ENCODE measurements at places on chromosomes 1 and 21.

GRCh38 chr1:167832693-167833092 lies 81.2 kb downstream of the ADCY10 start:
- DNase-seq = no peak

DNA sequence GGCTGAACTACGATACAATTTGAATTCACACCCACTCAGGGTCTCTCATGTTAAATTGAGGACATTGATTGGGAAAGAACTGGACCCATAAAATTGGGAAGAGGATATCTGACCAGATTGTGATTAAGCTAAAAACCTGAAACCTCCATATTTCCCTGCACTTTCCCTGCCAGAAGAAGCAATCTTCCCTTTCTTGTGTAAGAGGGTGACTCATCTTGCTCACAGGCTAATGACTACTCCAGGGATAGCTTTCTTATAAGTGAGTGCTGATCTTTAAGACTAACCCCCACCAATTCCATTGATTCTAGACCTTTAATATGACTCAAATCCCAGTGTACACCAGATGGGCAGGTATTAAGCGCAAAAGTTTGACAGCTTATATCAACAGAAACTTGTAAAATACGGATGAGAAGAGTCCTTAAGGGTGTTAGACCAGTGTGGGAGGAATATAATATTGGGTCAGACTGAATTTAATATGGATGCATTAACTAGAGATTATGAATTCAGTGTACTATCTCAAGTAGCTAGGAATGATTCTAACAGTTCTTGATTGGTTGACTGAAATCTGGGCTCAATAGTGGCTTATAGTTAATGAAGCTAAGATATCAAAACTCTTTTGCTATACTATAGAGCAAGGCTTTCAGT lies 12.1 kb upstream of the SGIP1 start:
- no peak for DNase-seq

- DNase-seq = no peak
Observed at GRCh38 chr1:105087506-105087905, 1337.8 kb downstream of the AMY1C start.

DNA sequence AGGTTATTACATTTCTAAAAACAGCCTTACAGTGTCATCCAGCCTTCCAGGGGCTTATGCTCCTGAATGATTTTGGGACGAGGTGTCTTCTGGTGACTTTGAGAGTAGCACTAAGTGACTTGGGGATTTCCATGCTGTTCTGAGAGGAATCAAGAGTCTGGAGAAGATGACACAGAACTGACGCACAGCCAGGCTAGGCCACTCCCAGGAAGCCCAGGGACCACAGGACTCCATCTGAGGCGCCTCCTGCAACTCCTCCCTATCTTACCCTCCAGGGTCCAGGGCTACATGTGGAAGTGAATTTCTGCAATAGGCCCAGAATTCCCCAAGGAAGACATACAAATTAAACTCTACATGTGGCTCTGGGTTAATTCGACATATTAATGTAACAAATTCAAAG lies 92.5 kb downstream of the SLC25A24 start:
- no peak for DNase-seq

DNA sequence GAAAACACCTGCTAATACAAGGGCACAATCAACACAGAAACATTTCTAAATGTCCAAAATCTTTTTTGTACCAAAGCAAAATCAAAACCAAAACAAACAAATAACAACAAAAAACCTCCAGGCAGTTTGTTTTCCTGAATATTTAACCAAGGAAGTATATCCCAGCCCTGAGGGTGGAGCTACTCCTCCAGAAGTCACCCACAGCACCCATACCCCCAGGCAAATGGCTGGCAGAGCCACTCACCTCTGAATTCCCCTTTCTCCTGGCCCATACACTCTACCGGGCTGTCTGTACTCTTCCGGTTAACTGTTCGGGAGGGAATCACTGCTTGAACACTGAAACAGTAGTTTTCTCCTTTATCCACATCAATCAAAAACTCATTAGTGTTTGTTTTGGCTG lies 9.5 kb downstream of the F3 start:
- DNase-seq = no peak

DNA sequence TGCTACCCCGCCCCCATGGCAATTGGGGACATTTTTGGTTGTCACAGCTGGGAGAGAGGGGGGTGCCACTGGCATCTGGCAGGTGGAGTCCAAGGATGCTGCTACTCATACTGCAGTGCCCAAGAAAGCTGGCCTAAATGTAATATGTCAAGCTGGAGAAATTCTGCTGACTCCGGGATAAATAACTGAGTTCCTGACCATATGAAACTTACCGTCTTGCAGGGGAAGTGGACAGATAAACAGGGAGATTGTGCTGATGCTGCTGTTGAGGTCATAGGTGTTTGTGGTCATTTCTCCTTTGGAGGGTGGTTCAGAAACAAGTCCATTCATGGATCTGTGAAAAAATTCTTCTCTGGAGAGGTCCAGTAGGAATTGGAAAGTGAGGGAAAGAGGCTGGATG lies 54.4 kb downstream of the KAZN start:
- DNase-seq = no peak

GRCh38 chr1:20588634-20589225 lies at the start of gene CDA:
CDA (plus strand) TSS chr1:20589097; CDS start chr1:20589130, 33 bp downstream.
- DNase-seq = no peak

GRCh38 chr1:35569936-35570335 lies 3.2 kb upstream of the TFAP2E start:
- DNase-seq = no peak

DNA sequence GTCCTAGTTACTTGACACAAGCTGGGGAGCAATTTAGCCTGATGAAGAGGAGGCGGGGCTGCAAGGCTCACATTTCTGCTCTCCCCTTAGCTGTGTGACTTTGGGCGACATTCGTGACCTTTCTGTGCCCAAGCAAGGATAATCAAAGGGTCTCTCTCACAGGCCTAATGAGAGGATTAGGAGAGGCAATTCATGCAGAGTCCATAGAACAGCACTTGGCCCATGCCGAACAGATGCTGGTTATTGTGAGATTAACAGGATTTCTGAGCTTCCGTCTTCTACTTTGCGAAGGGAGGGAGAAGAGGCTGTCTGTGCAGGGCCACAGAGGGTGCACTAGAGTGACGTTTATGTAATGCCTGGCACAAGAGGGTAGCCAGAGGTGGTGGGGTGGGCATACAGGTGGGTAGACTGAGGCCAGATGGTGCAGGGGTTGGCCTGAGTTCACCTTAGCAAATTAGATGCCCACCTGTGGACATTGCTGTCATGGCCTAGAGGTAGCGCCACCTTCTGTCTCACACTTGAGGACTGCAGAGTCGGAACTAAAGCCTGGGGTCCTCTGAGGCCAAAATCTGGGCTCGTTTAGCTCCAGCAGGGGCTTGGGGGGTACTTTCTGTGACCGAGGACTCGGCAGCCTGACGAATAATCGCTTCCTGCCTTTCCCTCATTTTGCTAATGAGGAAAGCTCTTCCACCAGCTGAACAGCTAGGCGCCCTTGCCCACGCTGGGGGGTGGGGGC lies 18.6 kb downstream of the ACTL8 start:
- no peak for DNase-seq

DNA sequence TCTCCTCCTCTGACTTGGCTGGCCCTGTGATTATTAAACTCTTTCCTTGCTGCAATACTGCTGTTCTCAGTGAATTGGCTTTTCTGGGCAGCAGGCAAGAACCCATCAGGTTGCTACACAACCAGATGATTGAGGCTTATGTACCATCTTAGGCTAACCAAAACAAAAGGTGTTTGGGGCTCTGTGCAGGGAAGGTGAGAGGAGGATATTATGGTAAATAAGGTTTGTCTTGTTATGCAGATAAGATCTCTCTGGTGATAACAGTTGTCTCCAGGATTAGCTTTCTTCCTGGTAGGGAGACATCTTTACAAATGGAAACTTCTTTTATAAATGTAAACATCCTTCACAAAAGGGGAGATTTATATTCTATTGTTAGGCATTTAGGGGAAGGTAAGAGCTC lies 44.5 kb upstream of the GORAB start:
- DNase-seq = no peak

- no peak for DNase-seq
Observed at GRCh38 chr1:198520524-198521254, 19.8 kb downstream of the ATP6V1G3 start.

DNA sequence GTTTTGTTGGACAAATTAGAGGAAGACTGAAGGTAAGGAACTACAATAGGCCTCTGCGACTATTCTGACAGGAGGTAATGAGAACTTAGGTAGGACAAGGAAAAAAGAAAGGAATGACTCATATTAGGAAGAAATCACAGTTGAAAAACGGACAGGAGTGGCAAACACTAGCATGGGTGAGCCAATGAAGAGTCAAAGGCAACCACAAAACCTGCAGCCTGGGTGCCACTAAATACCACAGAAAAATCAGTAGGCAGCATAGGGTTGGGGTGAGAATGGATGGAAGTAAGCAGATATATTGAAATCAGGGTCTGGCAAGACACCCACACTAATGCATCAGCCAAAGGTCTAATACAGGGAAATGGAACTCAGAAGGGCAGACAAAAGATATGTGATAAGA lies 10.0 kb downstream of the RBM34 start:
- no peak for DNase-seq

GRCh38 chr1:55579332-55580001 lies 364.3 kb upstream of the USP24 start:
- DNase-seq = no peak

GRCh38 chr1:33979341-33979740 lies 115.5 kb downstream of the HMGB4 start:
- no peak for DNase-seq

All from NCI-H345 (cell line).